ENCODE measurements at places on chromosomes 12 and 14.

- ATAC-seq, result no peak
These were observed 397.5 kb upstream of the GARIN6 start for GRCh38 chr12:99250091-99250490.

DNA sequence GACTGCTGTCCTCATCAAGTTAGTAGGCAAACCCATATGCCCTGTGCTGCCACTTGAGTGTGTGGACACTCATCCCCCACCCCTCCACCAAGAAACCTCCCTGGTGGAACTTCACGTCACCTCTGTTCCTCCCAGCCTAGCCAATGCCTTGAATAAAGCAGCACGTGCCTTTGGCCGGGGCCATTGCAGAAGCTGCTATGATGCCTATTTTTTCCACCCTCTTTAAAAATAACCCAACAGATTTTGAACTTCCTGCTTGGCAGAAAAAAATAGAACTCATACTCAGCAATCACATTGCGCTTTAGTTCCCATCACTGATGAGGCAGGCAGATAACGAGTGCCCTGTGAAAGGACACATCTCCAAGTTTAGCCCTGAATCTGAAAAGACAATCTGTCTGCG, 23.1 kb upstream of the PWP1 start:
- no peak for ATAC-seq

DNA sequence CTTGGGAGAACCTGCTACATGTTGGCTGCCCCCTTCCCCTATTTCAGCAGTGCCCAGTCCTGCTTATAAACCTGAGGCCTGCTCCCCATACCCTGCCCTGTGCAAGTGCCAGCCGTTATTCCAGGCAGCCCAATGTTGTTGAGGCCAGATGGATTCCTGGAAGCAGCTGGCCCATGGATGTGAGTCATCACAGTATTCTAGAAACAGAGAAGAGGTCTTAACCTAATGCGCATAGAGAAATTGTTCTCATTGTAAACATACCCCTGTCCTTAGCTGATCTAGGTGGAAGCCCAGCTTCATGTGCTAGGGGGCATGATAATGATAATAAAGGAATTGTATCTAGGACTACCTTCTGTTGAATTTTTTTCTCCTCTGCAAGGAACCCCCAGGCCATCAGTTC, 69.7 kb downstream of the TSPAN11 start:
- ATAC-seq, result peak; percentile 74

GRCh38 chr12:109679501-109680263, 33.9 kb upstream of the FAM222A start:
- peak; percentile 39 for ATAC-seq

GRCh38 chr14:100900837-100901390, 2.6 kb downstream of the RTL1 start:
- no peak for ATAC-seq

Measured in motor neuron (in vitro differentiated cells).